ENCODE measurements at places on chromosomes 11 and 22.

DNA sequence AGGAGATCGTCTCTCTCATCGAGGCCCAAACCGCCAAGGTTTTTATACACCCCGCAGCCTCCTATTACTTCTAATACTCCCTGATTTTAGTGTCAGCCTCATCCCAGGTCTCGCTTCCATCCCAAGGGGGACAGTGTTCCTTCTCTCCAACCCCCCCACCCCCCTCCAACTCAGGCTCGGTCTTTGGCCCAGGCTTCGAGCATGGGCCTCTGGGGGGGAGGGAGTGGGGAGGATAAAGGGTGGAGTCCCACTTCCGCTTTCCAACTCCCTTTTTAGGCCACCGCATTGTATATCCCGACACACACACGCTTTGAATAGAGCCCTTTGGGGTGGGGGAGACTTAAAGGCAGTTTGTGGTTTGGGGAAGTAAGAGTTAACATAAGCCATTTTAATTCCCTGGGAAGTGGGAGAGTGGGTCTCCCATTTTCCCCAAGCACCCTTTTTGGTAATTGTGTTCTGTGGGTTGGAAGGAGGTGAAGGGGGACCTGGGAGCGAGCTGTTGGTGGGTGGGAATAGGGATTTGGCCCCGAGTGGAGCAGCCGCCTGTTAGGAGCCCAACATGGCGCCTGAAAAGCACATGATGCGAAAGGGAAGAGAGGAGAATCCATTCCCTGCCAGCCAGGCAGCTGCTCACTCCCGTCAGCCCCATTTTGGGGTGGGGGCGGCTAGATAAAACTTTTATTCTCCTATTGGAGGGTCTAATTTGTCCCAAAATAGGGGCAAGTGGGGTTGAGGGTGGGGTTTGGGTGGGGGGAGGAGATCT lies 844 bp downstream of the PCF11 start:
- peak overlapping the region; percentile 93 for H3K4me3 ChIP-seq
- peak overlapping the region; percentile 100 for H3K27ac ChIP-seq
- H3K4me1 ChIP-seq: peaks cover 30% of the 10 kb centered on the region
- no peaks in the 10 kb centered on the region for H3K27me3 ChIP-seq
- no peaks in the 10 kb centered on the region for H3K36me3 ChIP-seq

- no peak overlapping the region for H3K4me3 ChIP-seq
- H3K27ac ChIP-seq: no peak overlapping the region
- no peaks in the 10 kb centered on the region for H3K27me3 ChIP-seq
- no peaks in the 10 kb centered on the region for H3K4me1 ChIP-seq
Observed at GRCh38 chr11:121152764-121153163, 51.7 kb downstream of the TECTA start.

GRCh38 chr22:41979423-41980250 lies 10.4 kb downstream of the SEPTIN3 start:
- H3K27me3 ChIP-seq: peaks cover 34% of the 10 kb centered on the region
- no peak for DNase-seq
- no peak overlapping the region for H3K4me3 ChIP-seq
- no peak overlapping the region for H3K27ac ChIP-seq
- H3K4me1 ChIP-seq: peaks cover 19% of the 10 kb centered on the region

DNA sequence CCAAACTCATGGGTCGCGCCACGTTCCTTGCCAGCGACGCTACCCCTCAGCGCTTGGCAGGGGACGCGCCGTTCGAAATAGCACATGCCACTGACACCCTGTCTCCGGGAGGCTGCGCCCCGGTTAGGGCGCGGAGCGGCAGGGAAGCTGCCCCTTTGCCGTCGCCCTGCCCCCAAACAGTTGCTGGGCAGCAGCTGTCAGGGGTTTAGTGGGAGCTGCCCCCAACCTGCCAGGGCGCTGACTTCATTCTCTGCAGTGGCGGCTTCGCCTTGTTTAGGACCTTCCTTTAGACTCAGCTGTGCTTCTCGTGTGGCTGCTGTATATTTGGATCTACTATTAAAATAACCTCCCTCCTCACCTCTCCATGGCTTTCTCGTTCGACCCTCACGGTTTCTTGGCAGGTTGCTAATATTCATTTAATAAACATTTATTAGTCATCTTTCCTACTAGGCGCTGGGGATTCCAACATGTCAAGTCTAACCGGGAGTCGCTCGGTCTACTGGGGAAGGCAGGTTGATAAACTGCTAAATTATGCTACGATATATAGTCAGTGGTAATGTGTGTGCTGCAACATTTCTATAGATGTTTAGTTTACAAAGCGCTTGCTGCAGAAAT lies 782 bp downstream of the TMEM109 start:
- DNase-seq: no peak
- peaks cover 2% of the 10 kb centered on the region for H3K36me3 ChIP-seq
- peak overlapping the region; percentile 96 for H3K27ac ChIP-seq
- peaks cover 61% of the 10 kb centered on the region for H3K4me1 ChIP-seq

DNA sequence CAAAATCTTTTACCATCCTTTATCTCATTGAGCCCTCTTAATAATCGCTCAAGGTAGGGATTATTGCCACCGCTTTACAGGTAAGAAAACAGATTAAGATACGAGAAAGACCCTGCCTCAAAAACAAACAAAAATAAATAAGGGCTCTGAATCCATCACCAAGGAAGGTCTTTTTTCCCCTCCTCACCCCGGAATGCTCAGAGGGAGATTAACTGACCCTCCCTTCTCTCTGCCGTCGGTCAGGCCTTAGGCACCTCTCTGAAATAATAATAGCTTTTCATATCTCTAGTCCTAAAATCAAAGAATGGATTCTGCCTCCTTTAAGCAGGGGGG lies 620 bp upstream of the ATG2A start:
- peak overlapping the region; percentile 93 for H3K4me3 ChIP-seq
- H3K36me3 ChIP-seq: peaks cover 17% of the 10 kb centered on the region
- no peak for DNase-seq
- peaks cover 34% of the 10 kb centered on the region for H3K4me1 ChIP-seq

GRCh38 chr11:96092511-96092910 lies 168.6 kb upstream of the MTMR2 start:
- H3K4me3 ChIP-seq: no peak overlapping the region
- peaks cover 34% of the 10 kb centered on the region for H3K4me1 ChIP-seq
- no peak for DNase-seq
- H3K36me3 ChIP-seq: peaks cover 20% of the 10 kb centered on the region
- H3K27ac ChIP-seq: no peak overlapping the region
- H3K27me3 ChIP-seq: no peaks in the 10 kb centered on the region

DNA sequence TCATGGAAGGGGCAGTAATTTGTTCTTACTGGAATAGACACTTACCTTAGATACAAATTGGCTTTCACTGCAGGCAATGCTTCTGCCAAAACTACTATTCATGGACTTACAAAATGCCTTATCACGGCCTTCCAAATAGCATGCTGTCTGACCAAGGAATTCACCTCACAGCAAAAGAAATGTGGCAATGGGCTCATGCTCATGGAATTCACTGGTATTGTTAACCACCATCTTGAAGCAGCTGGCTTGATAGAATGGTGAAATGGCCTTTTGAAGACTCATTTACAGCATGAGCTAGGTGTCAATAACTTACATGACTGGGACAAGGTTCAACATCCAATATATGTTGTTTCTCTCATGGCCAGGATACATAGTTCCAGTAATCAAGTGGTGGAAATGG lies 21.9 kb downstream of the OR5B21 start:
- H3K27ac ChIP-seq: no peak overlapping the region
- no peaks in the 10 kb centered on the region for H3K27me3 ChIP-seq
- H3K4me3 ChIP-seq: no peak overlapping the region
- H3K36me3 ChIP-seq: no peaks in the 10 kb centered on the region

DNA sequence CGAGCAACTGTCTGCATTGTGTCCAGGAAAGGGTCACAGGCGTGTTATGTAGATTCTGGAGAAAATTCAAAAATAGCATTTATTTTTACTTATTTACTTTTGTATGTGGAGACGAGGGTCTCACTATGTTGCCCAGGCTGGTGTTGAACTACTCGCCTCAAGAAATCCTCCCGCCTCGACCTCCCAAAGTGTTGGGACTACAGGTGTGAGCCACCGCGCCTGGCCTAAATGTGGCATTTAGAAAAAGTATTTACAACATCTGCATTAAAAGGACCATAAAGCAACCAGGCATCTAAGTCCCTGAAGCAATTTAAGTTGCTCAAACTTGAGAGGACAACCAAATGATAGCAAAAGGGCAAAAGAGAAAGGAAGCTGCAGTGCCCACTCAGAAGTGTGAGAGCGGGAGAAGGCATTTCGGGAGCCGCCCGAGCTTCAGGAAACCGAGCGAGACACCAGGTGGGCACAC lies 595 bp downstream of the TRIM66 start:
- peaks cover 25% of the 10 kb centered on the region for H3K4me1 ChIP-seq
- DNase-seq: no peak
- no peaks in the 10 kb centered on the region for H3K27me3 ChIP-seq
- peak overlapping the region; percentile 99 for H3K27ac ChIP-seq
- peak overlapping the region; percentile 88 for H3K4me3 ChIP-seq
- H3K36me3 ChIP-seq: peaks cover 49% of the 10 kb centered on the region

GRCh38 chr22:29625090-29625825 lies 21.8 kb downstream of the NF2 start:
- no peak overlapping the region for H3K4me3 ChIP-seq
- H3K27me3 ChIP-seq: no peaks in the 10 kb centered on the region
- DNase-seq: no peak
- no peaks in the 10 kb centered on the region for H3K36me3 ChIP-seq

- H3K36me3 ChIP-seq: peaks cover 9% of the 10 kb centered on the region
- peaks cover 44% of the 10 kb centered on the region for H3K4me1 ChIP-seq
- no peaks in the 10 kb centered on the region for H3K27me3 ChIP-seq
- H3K27ac ChIP-seq: no peak overlapping the region
Observed at GRCh38 chr11:78076733-78077403, 2.8 kb downstream of the NDUFC2 start.

DNA sequence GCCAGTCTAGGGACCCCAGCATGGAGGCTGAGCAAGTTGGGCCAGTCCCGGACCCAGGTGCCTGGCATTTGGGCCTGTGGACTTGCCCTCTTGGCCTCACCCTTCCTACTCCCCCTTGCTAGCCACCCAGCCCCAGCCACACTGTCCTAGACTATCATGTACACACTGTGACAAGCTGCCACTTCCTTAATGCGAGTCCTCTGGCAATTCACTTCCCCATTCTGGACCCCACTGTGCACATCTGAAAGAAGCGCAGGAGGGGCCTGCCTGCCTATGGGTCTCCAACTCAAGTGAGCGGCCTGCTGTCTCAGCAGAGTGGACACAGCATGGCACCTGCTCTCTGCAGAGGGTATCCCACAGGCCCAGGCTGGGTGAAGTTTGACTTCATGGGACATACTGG lies 68.5 kb upstream of the LMO1 start:
- H3K27me3 ChIP-seq: peaks cover 15% of the 10 kb centered on the region
- no peaks in the 10 kb centered on the region for H3K36me3 ChIP-seq
- no peak for DNase-seq
- H3K4me1 ChIP-seq: peaks cover 35% of the 10 kb centered on the region
- H3K27ac ChIP-seq: no peak overlapping the region

DNA sequence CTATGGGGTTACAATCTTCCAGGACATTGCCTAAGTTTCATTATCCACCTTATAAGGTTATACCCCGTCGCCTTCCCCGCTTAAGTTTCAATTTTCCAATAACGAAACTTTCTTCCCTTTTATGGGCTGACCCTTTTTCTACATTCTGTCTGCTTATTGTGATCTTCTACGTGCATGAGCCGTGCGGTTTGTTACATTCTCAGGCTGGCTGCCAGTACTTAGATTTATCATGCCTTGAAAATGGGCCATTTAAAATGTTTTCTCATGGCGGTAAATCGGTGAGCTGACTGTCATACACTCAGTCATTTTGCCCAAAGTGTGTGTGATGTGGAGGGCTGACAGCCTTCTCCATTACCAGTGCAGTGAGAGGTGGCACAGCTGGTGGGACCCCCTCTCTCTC lies 23.3 kb downstream of the DGCR6L start:
- no peak overlapping the region for H3K4me3 ChIP-seq
- no peaks in the 10 kb centered on the region for H3K36me3 ChIP-seq
- H3K27ac ChIP-seq: no peak overlapping the region
- peaks cover 8% of the 10 kb centered on the region for H3K27me3 ChIP-seq
- no peak for DNase-seq

DNA sequence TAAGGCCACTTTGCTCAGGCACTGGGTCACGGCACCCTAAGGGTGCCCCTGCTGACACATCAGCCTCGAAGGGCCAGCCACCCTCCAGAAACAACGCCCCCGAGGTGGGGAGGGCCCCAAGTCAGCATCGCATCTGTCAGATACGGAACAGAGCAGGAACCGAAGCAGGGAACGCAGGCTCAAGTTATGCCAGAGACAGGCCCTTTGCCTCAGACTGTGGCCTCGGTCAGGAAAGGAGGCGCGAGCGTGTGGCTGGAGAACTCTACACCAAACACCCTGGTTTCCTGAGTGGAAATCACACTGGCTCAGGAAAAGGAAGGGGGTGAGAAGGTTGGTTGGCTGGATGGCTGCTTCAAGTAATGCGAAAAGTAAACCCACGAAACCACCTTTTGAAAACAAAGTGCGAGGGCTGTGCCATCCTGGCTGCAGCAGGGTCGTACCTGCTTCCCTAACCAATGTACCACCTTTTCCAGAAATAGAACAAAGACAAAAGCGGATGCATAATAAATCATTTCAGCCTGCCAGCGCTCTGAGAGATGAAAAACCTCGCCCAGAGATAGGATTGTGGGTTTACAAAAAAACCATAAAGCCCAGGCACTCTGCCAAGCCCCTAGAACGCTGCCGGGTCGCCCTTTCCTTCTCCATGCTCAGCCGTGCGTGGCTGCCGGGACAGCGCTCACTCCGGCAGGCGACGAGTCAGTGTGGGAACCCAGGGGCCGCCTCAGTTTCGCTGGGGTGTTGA lies 38.6 kb downstream of the TRMU start:
- H3K4me1 ChIP-seq: peaks cover 21% of the 10 kb centered on the region
- H3K27me3 ChIP-seq: peaks cover 3% of the 10 kb centered on the region
- no peak overlapping the region for H3K27ac ChIP-seq
- no peak overlapping the region for H3K4me3 ChIP-seq
- no peak for DNase-seq

- no peaks in the 10 kb centered on the region for H3K36me3 ChIP-seq
- no peak overlapping the region for H3K27ac ChIP-seq
- peaks cover 7% of the 10 kb centered on the region for H3K4me1 ChIP-seq
- H3K4me3 ChIP-seq: no peak overlapping the region
- no peak for DNase-seq
Observed at GRCh38 chr11:83678831-83679584, 392.8 kb upstream of the CCDC90B start.

GRCh38 chr22:47051441-47052071 lies 289.1 kb downstream of the TBC1D22A start:
- H3K36me3 ChIP-seq: peaks cover 3% of the 10 kb centered on the region
- H3K4me1 ChIP-seq: no peaks in the 10 kb centered on the region
- H3K27ac ChIP-seq: no peak overlapping the region
- H3K4me3 ChIP-seq: no peak overlapping the region

DNA sequence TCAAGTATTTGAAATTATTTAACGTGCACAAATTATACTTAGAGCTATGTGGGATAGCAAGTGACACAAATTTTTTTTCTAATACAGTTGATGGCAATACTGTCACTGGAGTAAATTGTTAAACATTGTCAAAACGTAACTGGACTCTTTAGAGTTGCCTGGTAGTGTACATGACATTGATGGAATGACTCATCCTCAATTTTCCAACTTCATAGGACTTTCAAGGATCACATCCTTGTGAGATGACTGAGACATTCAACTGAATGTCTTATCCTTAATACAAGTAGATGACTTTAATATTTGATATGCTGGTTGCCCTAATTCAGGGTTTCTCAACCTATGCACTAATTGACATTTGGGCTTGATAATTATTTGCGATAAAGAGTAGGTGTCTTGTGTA lies 310.0 kb downstream of the SWAP70 start:
- H3K27me3 ChIP-seq: no peaks in the 10 kb centered on the region
- no peak for DNase-seq
- peaks cover 5% of the 10 kb centered on the region for H3K36me3 ChIP-seq
- no peaks in the 10 kb centered on the region for H3K4me1 ChIP-seq
- no peak overlapping the region for H3K27ac ChIP-seq

GRCh38 chr11:113345978-113346377 lies 31.6 kb downstream of the TTC12 start:
- no peaks in the 10 kb centered on the region for H3K27me3 ChIP-seq
- H3K27ac ChIP-seq: no peak overlapping the region
- DNase-seq: no peak
- H3K4me1 ChIP-seq: no peaks in the 10 kb centered on the region
- no peak overlapping the region for H3K4me3 ChIP-seq

Data from suprapubic skin (tissue), 4 donors.